ENCODE measurements at places on chromosomes 2 and 18.

- DNase-seq = no peak
Measured at GRCh38 chr2:136323935-136324334, 206.0 kb upstream of the CXCR4 start.

GRCh38 chr18:66655407-66655806, 51.5 kb upstream of the CDH19 start:
- DNase-seq = no peak

GRCh38 chr2:68980956-68981355, 6.5 kb downstream of the GKN1 start:
- DNase-seq = no peak

- no peak for DNase-seq
Measured at GRCh38 chr2:120885321-120885720, 149.7 kb downstream of the GLI2 start.
